ENCODE measurements at places on chromosomes 6 and 20.

DNA sequence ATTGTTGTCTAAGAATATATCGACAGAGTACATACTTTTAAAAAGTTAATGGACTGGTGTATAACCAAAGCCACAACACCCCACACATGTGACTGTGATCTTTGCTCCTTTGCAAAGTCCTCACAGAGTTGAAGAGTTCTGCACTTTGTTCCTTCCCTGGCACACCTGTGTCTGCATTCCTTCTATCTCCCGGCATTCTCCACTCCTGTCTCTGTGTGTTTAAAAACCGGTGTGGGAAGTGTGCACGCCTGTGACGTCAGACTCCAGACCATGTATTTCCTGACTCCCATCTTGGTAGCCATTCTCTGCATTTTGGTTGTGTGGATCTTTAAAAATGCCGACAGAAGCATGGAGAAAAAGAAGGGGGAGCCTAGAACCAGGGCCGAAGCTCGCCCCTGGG lies at the start of gene IYD:
IYD (plus strand) TSS at position 251 of the 400 bp plus-strand sequence; CDS start at position 271, 20 bp downstream.
- no peak for DNase-seq

DNA sequence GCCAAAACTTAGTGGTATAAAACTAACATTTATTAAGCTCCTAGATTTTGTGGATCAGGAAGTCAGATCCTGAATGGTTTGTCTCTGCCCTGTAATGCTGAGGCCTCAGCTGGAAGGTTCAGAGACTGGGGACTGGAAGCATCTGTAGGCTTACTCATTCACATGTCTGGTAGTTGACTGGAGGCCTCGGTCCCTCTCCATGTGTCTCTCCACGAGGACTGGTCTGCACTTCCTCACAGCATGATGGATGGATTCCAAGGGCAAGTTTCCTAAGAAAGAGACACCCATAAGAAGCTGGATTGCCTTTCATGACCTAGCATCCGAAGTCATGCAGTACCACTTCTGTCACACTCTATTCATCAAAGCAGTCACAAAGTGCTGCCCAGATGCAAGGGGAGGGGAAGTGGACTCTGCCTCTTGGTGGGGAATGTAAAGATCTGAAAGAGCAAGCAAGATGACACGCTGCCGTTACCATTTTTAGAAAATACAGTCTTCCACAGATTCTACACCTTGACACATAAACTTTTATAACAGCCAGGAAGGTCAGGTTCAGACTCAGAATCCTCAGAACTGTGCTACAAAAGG lies 17.2 kb upstream of the MDGA1 start:
- no peak for DNase-seq

DNA sequence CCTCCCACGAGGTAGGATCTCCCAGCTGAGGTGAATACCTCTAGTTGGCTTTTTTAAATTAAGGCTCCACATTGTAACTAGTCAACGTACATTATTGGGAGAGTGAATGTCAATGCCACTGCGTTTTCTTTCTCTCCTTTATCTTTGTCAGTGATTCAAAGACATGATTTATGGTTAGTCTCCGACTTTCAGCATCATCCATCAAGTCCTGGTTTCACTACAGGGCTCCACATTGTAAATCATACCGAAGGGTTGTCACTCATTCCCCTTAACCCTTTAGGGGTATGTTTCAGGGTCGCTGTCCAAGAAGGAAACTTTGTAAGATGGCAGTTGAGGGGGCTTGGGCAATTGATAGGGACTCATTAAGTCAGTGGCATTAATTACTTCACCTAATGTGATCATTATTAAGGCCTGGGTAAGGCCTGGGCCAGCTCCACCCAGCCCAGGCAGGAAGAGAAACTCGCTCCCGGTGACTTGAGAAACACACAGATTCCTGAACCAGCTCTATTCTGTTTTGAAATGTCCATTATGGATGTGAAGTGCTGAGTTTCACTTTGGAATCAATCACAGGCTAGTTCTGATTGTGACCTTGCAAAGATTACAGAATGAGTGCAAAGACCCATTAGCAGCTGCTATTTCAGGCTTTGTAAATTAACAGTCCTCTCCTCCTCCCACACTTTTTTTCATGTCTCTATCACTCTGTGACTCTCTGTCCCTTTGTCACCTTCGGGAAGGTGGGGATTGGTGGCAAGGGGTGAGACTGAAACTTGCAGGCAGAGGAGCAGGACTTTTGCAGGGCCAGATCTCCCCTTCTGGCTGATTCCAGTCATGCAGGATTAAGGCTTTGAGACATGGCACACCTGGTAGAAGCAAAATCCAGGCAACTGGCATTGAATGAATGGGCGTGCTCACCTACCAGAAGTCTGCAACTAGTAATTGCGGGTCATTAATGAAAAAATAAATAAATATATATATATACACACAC lies 222.4 kb downstream of the TSHZ2 start:
- DNase-seq = no peak

GRCh38 chr20:38094373-38094891 lies 60.9 kb downstream of the RPRD1B start:
- DNase-seq = no peak

DNA sequence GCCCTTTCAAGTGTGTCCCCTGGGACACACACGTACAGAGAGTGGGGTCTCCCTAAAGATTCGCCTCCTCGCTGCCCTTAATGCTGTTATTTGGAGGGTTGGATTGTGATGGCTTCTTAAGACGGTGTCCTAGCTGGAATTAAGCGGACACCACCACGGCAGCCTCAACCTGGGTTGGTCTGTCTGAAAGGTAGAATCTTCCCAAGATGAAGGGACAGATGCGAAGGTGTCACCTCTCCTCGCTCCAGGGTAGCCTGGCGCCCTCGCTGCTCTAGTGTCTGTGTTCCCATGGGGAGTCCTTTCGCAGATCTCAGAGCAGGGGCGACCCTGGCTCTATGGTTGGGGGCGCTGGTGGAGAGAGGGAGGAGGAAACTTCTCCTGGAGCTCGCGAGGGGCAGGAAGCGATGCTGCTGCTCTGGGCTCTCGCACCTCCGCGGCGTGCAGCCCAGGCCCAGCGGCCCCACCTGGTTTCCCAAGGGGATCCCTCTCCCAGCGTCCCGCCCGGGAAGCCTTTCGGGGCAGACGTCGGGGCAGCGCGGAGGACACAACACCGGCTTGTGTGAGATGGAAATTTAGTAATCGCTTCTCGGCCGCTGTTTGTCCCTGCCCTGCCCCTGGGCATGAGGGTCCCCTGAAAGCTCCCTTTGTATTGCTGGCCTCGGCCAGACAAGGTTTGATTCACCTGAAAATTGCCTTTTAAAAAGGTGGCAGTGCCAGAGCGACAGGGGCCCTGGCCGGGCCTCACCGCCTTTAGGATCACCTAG lies 1.7 kb downstream of the RSPO3 start:
- DNase-seq = no peak

- DNase-seq = no peak
Measured at GRCh38 chr6:41284726-41285125, 1.8 kb downstream of the TREM1 start.

- DNase-seq = peak; percentile 18
Measured at GRCh38 chr6:155132617-155133016, 131.2 kb upstream of the CLDN20 start.

DNA sequence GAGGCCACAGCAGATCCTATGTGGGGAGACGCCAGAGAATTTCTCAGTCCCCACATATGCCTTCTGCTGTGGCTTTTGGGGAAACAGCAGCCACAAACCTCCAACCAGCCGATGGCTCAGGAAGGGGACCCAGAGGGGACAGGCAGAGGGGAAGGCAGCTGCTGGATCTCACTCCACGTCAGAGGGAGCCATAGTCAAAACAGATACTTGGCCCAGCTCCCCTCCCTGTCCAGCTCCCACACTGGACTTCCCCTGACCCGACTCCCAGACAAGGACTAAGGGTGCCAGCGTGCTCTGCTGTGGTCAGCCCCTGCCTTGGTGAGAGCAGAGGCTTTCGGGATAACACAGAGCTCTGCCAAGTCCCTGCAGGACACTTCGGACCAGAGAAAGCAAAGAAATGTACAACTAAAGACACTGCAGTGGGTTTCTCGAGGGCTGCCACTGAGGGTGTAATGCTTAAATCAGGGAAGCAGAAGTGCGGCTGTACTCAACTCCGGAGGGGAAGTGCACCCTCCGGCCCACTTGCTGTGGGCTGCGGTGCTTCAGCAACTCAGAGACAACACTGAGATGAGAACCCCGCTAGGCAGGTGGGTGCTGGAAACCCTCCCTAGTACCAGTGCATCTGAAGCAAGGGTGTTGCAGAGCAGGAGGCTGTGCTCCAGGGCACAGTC lies 47.2 kb downstream of the RRBP1 start:
- DNase-seq = no peak

DNA sequence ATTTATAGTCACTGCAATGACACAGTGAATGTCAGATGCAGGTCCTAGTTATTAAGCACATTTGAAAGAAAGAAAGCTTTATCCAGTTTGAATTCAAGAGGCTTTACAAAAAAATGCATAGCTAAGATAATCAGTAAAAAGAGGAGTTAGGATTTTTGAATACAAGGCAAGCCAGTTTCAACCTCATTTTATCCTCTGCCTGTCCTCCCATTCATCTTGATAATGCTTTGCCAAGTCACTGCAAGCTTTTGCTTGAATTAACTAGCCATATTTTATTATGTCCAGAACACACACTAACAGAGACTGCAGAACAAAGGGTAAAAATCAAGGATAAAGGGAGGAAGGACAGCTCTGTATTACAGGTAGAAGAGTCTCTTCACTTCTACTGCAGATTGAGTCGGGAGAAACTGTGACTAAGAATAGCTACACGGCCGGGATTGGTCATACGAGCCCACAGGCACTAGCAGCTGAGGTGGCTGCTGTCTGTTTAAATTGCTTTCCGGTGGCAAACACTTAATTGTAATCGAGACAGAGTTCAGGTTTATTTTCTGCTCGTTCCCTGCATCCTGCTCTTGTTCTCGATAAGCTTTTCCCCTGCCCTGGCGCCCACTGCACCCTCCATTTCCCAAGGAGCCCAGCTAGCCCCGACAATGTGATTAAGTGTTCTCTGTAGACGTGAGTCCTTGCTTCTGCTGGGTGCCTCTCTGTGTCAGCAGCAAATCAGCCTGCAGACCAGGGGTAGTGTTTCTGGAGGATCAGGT lies 30.5 kb upstream of the AKAP12 start:
- DNase-seq = no peak

- DNase-seq = peak; percentile 28
Measured at GRCh38 chr20:37630166-37630565, 63.7 kb upstream of the CTNNBL1 start.

DNA sequence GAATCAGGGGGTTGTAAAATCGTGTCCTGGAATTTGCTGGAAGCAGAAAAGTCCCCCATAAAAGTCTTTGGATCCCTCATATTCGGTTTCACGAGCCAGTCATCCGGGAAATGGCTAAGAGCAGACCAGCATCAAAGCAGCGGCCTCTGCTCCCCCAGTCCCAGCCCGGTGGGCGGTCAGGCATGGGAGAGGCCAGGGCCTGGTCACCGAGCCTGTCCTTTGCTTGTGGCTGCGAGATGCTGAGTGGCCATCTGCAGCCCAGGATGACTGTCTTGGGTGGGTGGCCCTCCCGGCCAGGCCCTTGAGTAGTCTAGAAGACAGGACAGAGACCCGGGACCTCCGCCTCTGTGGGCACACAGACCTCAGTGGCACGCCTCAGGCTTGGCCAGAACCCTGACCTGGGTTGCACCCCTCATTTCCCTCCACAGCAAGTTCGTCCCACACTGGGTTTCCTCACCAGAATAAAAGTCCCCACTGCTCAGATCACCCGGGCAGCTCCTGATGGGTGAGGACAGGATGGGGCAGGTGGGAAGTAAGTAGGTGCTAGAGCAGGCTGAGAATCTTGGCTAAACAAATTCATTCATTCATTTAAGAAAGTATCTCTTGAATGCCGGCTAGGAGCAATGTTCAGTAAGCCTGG lies 172.1 kb downstream of the BMP7 start:
- no peak for DNase-seq

DNA sequence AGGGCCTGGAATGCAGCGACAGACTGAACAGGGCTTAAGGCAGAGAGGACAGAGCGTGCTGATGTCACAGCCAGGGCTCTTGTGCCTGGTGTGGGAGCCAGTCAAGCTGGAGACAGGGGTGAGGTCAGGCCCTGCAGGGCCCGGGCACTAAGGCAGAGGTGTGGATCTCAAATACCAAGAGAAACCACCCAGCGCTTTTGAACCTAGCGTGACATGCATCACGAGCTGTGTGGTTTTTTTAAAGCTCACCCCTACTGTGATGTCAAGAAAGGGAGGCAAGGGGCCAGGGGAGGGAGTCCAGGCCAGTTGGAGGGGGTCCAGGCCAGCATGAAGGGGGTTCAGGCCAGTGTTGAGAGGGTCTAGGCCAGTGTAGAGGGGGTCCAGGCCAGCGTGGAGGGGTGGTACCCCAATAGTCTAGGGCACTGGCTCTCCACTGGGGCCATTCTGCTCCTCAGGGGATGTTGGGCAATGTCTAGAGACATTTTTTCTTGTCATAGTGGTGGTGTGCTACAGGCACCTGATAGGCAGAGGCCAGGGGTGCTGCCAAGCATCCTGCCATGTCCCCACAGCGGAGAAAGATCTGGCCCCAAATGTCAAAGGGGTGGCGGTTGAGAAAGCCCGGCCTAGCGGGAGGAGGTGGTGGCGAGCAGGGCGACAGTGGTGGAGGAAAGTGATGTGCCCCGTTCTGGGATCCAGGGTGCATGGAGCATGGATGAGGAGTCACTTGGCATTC lies 42.6 kb downstream of the RBM38 start:
- no peak for DNase-seq

GRCh38 chr6:30167101-30167500 lies 3.8 kb downstream of the TRIM15 start:
- DNase-seq = no peak

DNA sequence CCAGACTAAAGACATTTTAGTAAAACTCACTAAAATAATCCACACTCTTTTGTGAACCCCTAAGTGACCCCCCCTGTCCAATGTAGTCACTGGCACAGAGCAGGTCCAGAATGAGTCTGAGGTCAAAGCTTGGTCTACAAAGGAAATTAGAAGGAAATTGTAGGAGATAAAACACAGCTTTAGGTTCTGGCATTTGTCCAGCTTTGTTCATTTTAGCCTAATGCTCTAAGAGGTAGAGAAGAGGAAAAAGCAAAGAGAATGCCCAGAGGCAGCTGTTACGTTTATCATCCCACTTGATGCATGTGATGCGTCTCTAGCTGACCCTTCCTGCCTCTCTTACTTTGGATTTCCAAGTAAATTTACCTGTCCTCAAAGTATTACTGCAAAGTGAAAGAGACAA lies 62.5 kb downstream of the CNKSR3 start:
- peak; percentile 50 for DNase-seq

DNA sequence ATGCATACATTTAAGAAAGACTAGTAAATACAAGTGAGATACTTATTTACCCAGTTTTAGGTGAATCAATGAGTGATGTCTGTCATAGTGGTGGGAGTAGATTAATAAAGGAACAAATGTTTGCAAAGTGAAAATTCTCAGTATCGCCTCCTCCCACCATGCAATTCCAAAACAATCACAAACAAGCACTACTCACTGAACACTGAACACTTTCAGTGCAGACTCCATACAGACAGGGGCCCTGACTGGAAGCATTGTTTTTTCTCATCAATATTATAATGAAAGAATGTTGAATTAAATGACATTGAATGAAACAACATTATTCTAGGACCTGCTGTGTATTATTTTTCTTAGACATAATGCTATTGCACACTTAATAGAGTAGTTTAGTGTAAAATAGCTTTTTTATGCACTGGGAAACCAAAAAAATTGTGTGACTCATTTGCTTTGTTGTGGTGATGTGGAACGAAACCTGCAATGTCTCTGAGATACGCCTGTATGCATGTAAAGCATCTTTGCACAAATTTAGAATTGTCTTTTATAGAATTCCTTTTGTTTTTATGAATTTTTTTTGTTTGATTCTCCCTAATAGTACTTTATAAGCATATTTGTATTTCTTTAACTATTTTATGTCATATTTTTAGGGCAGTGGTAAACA lies 317.5 kb downstream of the UTRN start:
- DNase-seq = no peak

GRCh38 chr6:71300561-71301168 lies 12.1 kb downstream of the OGFRL1 start:
- no peak for DNase-seq

Measured in NCI-H524 treated with DMSO at 0.1 percent for 48 hours (cell line).